Stimulated activated naive CD4-positive, alpha-beta T cell (primary cell): ENCODE measurements at places on chromosomes 4 and X.

DNA sequence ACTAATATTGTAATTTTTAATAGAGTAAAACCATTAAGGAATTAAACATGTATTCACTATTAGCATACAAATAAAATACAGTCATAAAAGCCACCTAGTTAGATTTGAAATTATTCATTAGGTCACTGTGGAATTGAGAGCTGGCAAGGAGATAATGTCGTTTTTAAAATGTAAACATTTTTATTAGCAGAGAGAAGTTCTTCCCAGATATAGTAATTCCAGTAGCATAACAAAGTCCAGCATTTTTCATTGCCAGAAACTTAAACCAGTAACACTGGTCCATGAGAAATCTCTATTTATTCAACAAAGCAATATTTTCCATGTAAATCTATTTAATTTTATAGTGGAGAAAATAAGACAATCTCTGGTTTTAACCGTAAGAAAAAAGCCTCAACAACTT lies 17.5 kb downstream of the ENOX2 start:
- DNase-seq: no peak

DNA sequence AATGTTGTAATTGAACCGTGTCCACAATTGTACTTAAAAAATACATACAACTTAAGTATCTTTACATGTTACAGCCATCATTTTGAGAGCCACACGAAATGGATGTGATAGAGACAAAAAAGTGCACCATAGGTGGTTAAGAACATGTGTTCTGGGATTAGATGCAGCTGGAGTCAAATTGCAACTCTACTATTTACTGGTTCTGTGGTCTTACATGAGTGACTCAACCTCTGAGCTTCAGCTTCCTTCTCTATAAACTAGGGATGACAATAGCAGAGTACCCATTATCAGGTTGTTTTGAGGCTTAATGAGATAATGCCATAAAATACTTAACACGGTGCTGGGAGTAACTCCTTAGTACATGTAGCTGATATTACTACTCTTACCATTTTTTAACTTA lies 130.4 kb downstream of the IDS start:
- no peak for DNase-seq

- DNase-seq: no peak
These were observed 146.7 kb downstream of the COL25A1 start for GRCh38 chr4:109155682-109156283.

GRCh38 chr4:149047368-149047767 lies 605.2 kb upstream of the NR3C2 start:
- no peak for DNase-seq

DNA sequence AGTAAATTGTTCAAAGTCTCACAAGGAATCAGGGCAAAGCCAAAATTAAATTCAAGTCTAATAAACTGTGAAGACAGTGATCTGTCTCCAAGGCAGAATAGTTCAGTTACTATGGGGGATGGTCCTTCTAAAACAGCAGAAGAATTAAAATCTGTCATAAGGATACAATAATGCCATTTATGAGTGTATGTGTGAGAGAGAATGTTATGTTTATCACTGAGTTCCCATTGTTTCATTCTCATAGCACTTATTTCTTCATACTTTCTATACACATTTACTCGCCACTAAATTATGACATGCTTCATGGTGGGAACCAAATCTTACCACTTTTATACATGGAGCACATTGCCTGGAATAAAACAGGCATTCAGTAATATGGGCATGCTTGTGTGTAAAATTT lies 102.5 kb downstream of the AMMECR1 start:
- DNase-seq: no peak

- DNase-seq: peak; percentile 35
These were observed 84.3 kb downstream of the NBDY start for GRCh38 chrX:56813318-56813837.

GRCh38 chrX:19017271-19017670 lies 33.4 kb upstream of the PHKA2 start:
- DNase-seq: no peak

DNA sequence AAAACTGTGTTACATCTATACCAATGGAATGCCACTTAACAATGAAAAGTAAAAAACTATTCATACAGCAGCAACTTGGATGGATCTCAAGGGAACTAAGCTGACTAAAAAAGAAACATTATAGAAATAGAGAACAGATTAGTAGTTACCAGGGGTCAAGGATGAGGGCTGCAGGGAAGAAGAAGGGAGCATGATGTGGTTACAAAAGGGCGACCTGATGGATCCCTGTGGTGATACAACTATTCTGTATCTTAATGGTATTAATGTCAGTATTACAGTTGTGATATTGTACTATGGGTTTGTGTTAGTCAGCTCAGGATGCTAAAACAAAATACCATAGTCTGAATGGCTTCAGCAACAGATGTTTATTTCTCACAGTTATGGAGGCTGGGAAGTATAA lies 190.7 kb downstream of the ZNF674 start:
- no peak for DNase-seq

DNA sequence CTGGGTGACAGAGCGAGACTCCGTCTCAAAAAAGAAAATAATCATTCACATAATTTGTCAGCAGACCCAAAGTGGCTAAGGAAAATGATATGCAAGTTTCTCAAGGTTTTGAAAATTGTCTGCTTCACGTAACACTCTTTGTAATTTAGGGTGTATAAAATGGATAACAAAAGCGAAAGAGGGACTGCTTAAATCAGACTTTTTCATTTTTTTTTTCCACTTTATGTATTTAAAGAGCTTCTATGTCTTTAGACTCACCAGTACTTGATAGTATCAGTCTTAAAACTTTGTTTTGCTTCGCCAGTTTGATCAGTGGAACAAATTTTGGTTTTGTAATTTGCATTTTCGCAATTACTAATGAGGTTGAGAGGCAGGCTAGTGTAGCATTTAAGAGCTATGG lies 34.6 kb downstream of the USP9X start:
- no peak for DNase-seq

GRCh38 chr4:102405821-102406401 lies 60.6 kb upstream of the SLC39A8 start:
- DNase-seq: no peak

DNA sequence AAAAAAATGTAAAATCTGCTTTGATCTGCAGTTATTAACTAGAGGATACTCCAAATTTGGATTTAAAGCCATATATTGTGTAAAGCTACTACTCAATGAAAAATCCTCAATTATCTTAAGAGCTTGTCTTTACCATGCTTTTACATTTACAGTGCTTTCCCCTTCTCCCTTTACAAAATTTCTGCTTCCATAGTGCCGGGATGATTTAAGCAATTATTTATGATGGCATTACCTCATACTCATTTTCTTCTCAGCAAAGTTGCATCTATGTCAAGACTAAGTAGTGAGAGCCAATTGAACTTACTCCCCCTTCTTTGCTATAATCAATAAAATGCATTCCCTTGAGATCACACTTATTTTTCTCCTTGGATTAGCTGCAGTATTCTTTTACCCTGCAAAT lies 505.4 kb upstream of the AGA start:
- DNase-seq: no peak

DNA sequence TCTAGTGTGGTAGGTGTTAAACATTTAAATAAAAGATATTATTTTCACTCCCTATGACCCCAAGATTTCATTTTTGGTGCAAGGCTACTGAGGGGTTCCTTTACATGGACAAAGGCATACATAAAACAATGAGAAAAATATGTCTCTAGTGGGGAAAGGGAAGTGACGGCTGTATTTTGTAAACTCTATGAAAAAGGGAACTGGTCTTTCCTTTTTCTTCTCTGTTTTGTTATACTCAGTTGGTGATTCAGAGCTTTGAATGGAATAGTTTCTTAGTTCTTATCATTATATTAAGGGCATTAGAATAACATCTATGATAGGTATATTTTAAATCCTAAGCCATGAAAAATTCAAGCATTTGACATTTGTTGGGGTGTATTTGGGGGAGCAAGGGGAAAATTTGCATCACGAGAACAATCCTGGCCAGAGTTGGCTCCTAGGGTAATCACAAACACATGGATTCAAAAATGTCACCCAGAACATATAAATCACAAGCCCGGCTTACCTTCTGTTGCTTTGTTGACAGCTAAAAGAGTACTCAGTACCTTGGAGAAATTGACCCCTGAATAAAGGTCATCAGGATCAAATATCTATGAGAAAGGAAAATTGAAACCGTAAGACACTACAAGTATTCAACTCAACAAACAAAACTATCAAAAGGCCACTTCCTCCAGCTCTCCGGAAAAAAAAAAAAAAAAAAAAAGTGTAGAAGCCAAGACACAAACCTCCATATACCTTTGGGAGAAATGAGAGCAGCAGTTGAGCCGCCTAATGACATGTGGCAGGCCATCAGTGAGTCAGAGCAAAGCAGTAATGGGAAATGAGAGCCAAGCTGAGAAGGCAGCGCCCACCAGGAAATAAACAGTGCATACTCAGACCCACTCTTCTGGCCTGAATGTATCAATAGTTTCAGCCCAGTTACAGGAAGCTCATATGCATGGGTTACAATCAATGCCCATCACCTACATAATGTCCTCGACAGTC lies 33.4 kb downstream of the ARHGEF6 start:
- no peak for DNase-seq

GRCh38 chr4:99202536-99202935 lies 16.5 kb downstream of the ADH6 start:
- no peak for DNase-seq

- DNase-seq: no peak
These were observed 29.5 kb downstream of the CXXC4 start for GRCh38 chr4:104465201-104465600.

- DNase-seq: peak; percentile 0
These were observed 87.0 kb downstream of the PHOX2B start for GRCh38 chr4:41661442-41662076.

GRCh38 chr4:6890358-6890757 lies 19.3 kb upstream of the TBC1D14 start:
- no peak for DNase-seq

GRCh38 chr4:52574036-52574435 lies 85.1 kb downstream of the USP46 start:
- no peak for DNase-seq

DNA sequence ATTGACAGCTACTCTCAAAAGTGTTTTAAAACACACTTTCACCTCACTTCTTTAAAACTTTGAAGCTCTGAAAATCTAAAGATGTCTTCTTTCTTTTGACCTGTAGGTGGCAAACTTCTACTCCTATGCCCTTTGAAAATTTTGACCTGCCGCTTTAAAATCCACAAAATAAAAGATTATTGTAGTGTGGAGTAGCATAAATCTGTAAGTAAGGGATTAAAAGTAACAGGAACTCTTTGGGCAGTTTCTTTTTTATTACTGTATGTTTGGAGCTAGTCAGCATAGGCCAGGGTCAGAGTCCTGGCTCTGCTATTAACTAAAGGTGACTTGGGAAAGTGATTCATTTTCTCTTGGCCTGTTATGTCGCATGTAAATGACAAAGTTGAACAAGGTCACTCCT lies 25.5 kb downstream of the BBS12 start:
- DNase-seq: no peak

- no peak for DNase-seq
These were observed 263.0 kb upstream of the RPS6KA3 start for GRCh38 chrX:20529711-20530110.

DNA sequence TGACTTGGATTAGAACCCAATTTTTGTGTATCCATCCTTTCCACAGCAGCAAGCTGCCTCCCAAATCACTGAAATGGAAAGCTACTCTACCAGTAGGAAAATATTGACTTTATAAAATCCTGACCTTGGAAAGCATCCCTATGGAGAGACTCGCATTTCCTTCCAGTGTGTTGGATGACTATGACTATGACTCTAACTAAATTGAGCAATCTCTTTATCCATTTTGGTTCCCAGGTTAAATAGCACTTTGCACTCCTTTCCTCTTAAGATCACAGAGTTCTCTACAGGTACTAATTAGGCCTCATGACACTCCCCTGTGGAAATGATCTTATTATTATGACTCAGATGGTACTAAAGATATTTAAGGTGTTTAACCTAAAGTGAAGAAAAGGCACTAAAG lies 431.8 kb downstream of the PPARGC1A start:
- no peak for DNase-seq

DNA sequence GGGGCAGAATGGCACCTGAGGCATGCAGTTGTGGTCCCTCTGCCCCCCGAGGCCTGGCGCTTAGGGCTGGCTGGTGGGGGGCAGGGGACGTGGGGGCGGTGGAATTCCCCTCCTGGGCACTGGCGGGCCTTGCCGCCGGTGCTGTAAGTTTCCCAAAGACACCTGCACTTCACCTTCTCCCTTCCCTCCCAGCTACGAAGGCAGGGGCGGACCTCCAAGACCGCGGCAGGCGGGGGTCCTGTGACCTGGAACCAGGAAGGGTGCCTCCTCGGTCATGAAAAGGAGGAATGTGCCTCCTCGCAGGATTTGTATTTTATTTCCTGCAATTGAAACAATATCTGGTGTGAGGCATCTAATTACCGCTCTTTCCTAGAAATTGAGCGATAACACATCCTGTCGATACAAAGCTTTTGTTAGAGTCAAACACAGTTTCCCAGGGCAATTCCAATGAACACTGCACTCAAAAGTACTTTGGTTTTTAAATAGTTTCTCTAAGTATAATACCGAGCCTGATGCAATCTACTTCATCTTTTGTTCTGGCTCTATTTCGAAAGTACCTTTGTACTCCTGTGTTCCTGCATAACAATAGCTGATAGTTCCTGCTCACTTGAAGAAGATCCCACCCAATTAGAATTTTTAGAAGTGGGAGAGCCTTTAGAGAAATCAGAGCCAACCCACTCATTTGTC lies 12.3 kb upstream of the ADRA2C start:
- DNase-seq: no peak

DNA sequence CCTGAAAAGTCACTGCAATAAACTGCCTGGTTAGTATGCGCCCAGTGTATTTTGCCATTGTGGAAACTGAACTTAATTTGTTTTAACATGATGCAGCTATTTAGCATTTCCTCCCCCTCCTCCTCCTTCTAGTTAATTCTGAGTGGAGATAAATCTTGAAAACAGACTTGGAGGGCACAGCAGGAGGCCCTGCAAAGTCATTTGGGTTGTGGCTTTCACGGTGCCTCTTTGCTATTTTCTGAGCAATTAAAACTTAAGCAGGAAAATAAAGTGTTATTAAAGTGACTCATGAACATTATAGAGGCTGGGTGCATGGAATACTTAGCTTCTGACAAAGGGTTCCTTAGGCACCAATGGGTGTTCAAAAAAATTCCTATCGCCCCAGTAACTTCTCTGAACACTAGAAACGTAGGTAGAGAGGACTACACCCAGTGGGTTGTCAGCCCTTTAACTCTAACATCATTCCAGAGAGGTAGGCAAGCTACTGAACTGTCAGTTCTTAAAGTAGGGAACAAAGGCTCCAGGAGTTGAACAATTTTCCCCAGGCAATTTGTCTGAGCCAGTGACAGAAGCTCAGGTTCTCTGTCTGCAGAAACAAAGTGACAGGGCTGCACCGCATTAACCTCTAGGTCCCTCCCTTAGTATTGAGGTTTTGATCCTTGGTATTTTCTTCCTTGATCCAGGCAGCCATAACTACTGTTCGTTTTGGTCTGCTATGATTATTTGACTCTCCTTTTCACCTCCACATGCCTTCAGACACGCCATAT lies 158.3 kb upstream of the KIT start:
- no peak for DNase-seq
